ENCODE measurements at places on chromosomes 1 and 21.

GRCh38 chr1:60564916-60565750 is 491.6 kb upstream of the C1orf87 start:
- DNase-seq, result no peak

GRCh38 chr1:194159941-194160340 is 973.5 kb upstream of the B3GALT2 start:
- DNase-seq, result no peak

GRCh38 chr1:22414244-22414751 is 37.4 kb upstream of the ZBTB40 start:
- DNase-seq, result no peak

- DNase-seq, result no peak
These were observed 448.7 kb downstream of the PTBP2 start for GRCh38 chr1:97170300-97170699.

- peak; percentile 55 for DNase-seq
These were observed 27.9 kb downstream of the RGS5 start for GRCh38 chr1:163174524-163175437.

GRCh38 chr1:36387141-36387949 is 1.6 kb upstream of the STK40 start:
- DNase-seq, result peak; percentile 24
